ENCODE measurements at places on chromosomes 3 and 15. TPM values are rescaled to one million over a fixed set of nuclear protein-coding genes. Genes with fewer than 3 reads are reported as not detected.

The FBN1 gene
- total RNA-seq = 27.6 TPM

The NT5DC2 gene
- 68.3 TPM for total RNA-seq

The HCN4 gene
- total RNA-seq = 21.1 TPM

The TAGLN3 gene
- not detected for total RNA-seq

The GOLGA8G gene
- total RNA-seq = not detected

The PLXNA1 gene
- total RNA-seq = 23.8 TPM

The EPHB1 gene
- 1.8 TPM for total RNA-seq

The RTP1 gene
- total RNA-seq = not detected

The ZDHHC23 gene
- 3.4 TPM for total RNA-seq

The GFM1 gene
- total RNA-seq = 65.1 TPM

The PRSS50 gene
- total RNA-seq = 0.10 TPM

The TNNC1 gene
- total RNA-seq = 8,945 TPM

The MME gene
- 3.9 TPM for total RNA-seq

The PP2D1 gene
- total RNA-seq = not detected

The SPATA12 gene
- total RNA-seq = not detected

The CYP19A1 gene
- total RNA-seq = 0.55 TPM

The IL17RB gene
- total RNA-seq = 3.1 TPM

The DPPA4 gene
- total RNA-seq = not detected

The HIGD2B gene
- not detected for total RNA-seq

The PAQR5 gene
- 1.7 TPM for total RNA-seq

The MED12L gene
- 0.10 TPM for total RNA-seq

The MBNL1 gene
- 172 TPM for total RNA-seq

The SLC51B gene
- total RNA-seq = not detected

The CNTN6 gene
- 0.07 TPM for total RNA-seq

The GABRG3 gene
- total RNA-seq = not detected

The GRAMD1C gene
- 3.4 TPM for total RNA-seq

The SLC51A gene
- not detected for total RNA-seq

The A4GNT gene
- total RNA-seq = not detected

The DAZL gene
- total RNA-seq = not detected

The TRPM1 gene
- total RNA-seq = not detected

The SIDT1 gene
- total RNA-seq = 0.47 TPM

The GALK2 gene
- 38.3 TPM for total RNA-seq

The ANXA2 gene
- total RNA-seq = 162 TPM

The PLA2G4E gene
- total RNA-seq = not detected

The CYP1A2 gene
- not detected for total RNA-seq

The CCR1 gene
- 2.4 TPM for total RNA-seq

The MST1R gene
- 2.3 TPM for total RNA-seq

The PDZRN3 gene
- 147 TPM for total RNA-seq

The GHSR gene
- total RNA-seq = not detected

The C2CD4A gene
- not detected for total RNA-seq

The C3orf85 gene
- not detected for total RNA-seq

The TNFAIP8L3 gene
- total RNA-seq = 4.9 TPM

The IL5RA gene
- total RNA-seq = 0.17 TPM

The KLHDC8B gene
- 95.1 TPM for total RNA-seq

The SKOR1 gene
- 0.07 TPM for total RNA-seq

The ENTPD3 gene
- total RNA-seq = 0.12 TPM

The CCDC39 gene
- total RNA-seq = not detected

The PRTG gene
- 0.77 TPM for total RNA-seq

The VEPH1 gene
- 0.25 TPM for total RNA-seq

The ADPRH gene
- 10.3 TPM for total RNA-seq

The NPAP1 gene
- not detected for total RNA-seq

The CAMP gene
- not detected for total RNA-seq

Data from left ventricle myocardium superior (tissue), 1 donor.